Hindlimb muscle (tissue), 1 donor: ENCODE measurements at places on chromosomes 7 and 10.
A peak's percentile ranks its signal among the peaks of the same experiment; 100 is the strongest.

- no peak for DNase-seq
Measured at GRCh38 chr7:128097211-128097731, 66.0 kb upstream of the LRRC4 start.

DNA sequence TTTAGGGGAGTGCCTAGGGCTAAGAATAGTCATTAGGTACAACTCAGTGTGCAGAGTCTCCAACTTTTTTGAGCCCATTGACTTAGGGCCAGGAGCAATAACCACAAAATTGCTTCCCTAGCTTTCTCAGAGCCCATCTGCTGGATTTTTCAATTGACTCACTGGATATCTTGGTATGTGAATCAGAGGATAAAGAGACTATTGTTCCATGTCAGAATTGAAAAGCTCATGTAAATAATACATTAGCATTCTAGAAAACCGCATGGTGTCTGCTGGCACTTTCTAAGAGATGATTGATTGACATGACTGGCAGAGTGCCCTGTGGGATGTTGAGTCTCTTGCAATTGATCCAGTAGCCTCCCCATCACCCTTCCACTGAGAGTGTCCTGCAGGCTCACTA lies 246.2 kb downstream of the CCDC7 start:
- DNase-seq = no peak

DNA sequence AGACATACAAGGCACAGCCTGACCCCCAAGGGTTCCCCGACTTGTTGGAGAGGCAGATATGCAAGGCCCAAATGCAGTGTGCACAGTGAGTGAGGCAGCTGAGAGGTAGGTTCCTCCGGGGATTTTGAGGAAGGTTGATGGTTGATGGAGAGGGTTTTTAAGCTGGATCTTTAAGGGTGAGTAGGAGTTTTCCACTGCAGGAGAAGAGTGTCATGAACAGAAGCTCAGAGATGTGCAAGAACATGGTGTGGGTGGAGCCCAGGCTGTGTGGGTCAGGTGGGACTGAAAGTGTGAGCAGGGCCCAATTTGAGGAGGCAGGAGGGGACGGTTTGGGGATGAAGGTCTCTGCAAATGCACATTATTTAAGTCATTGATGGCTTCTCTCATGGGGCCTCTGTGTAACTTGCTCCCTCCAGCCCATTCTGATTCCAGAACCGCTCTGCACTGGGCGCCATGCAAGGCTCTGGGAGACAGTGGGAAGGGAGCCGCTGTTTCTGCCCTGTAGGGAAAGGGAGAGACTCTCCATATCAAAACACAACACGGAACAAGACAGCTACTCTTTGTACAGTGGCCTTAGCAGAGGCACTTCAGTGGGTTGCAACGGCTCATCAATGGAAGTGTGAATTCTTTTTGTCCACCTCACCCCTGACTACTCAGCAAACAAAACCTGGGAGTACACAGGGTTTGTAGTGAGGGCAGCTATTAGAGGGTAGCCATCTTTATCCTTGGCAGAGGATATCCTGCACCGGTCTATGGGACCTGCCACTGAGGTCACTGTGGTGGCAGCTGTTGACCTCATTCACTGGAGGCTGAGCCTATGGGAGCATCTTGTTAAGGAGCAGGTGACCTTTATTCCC lies 29.7 kb downstream of the RAMP3 start:
- DNase-seq = no peak

DNA sequence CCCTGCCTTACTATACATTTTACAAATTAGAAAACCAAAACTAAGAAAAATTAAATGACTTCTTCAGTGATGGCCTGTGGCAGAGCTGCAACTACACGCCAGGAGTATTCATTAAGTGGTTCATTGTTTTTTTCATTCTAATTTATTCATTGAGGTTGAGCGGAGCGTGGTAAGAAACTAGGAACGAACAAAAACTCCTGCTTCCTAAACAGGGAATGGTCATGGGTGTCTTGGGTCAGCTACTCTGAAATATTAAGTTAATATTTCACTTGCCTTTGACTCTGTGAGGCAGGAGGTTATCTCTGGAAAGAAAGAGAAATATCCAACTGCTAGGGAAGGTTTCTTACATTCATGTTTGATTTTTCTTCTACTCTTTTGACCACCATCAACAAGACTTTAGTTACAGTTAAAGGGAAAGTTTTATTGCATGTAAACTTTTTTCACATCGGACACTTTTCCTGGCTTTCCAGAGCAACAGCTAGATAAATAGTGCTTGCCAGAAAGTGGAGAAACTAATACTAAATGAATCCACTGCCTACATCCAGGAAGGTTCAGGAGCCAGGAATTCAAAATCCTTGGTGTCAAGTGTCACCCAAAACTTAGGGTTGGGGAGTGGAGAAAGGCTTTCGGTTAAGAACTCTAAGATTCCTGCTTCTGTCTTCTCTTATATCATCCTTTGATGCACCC lies 896 bp upstream of the GNG11 start:
- DNase-seq = peak; percentile 30

- DNase-seq = no peak
Measured at GRCh38 chr10:117797296-117797695, 249.4 kb downstream of the RAB11FIP2 start.

DNA sequence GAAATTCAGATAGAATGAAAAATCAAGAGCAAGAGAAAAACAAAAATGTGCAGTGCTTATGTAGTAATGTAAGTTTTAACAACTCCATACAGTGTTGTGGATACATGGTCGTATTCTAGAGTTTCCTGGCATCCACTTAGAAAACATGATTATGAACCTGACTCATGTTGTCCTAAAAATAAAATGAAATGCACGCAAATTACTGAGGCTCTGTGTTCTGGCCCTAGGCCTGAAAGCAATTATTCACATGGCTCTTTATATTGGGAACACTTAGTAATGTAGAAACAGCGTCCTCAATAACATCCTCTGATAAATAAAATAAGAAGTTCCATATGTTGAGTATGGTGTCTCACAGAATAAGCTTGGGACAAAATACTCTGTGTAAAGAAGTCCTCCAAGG lies 200.2 kb upstream of the SEMA3E start:
- no peak for DNase-seq

DNA sequence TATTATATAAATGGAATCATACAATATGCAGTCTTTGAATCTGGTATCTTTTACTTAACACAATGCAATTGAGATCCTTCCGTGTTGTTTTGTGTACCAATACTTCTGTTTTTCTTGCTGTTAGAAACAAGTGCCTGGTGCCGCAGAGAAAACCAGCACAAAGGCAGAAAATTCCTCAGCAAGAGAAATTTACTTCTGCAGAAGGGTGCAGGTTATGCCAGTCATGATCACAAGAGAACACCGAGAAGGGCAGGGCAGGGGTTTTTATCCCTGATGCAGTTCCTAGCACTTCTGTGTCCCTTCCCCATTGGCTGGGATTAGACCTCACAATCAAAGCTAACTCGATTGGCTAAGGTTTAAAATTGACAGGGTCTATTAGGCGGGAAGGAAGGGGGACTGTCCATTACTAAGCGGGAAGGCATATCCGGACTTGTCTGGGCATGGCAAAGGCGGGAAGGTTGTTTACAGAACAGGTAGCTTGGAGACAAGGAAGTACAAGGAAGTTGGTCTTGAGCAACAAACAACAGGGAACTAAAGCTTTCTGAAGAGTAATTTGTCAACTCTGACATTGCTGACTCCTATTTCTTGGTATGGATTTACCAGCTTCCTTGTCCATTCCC lies 2.4 kb upstream of the ZNF33B start:
- no peak for DNase-seq

- no peak for DNase-seq
Measured at GRCh38 chr10:78920011-78920410, 148.8 kb upstream of the ZMIZ1 start.

DNA sequence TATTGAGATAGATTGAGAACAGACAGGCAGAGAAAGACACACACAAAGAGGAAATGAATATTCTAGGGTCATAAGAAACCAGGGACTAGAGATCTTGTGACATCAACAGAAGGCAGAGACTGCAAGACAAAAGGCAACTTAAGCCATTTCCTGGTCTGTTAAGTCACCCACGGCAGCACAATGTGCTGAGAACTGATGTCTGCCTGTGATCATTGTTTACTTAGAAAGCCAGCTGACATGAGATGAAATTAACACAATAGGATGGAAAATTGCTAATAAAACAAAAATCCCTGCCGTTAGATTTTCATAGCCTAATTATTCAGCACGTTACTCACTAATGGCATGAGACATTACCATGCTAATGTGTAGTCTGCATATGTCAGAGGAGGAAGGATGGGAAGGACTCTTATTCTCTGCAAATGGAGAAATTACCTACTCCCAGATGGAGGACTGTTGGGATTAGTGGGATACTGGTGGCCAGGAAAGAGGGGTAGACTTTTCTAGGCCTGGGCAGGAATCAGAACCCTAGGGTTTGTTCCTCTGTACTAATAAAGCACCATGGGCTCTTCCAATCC lies 191.3 kb upstream of the PODXL start:
- DNase-seq = no peak

DNA sequence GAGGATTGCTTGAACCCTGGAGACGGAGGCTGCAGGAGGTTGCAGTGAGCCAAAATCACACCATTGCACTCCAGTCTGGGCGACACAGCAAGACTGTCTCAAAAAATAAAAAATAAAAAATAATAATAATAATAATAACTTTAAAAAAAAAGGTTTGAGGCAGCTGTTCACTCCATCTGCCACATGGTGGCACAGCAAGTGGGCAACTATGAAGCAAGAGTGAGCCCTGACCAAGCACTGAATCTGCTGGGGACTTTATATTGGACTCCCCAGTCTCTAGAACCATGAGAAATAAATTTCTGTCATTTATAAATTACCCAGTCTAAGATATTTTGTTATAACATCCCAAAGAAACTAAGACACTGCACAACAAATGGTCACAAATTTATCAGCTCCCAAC lies 14.6 kb upstream of the BRI3 start:
- DNase-seq = no peak

DNA sequence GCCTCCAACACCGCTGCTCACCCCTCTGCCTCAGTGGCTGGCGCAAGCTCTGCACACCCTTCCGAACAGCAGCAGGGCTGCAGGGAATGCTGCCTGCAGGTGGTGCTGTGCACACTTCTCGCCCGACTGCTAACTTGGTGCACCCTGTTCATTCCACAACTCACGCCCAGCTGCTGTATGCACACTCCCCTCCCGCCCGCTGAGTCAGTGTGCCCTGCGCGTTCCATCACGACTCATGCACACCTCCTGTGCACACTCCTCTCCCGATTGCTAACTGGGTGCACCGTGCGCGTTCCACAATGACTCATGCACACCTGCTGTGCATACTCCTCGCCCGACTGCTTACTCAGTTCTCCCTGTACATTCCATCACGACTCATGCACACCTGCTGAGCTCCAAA lies 21.5 kb downstream of the ADARB2 start:
- no peak for DNase-seq

- no peak for DNase-seq
Measured at GRCh38 chr10:66534866-66535265, 391.0 kb upstream of the LRRTM3 start.

- DNase-seq = no peak
Measured at GRCh38 chr7:143405173-143406001, 3.3 kb downstream of the EPHA1 start.

DNA sequence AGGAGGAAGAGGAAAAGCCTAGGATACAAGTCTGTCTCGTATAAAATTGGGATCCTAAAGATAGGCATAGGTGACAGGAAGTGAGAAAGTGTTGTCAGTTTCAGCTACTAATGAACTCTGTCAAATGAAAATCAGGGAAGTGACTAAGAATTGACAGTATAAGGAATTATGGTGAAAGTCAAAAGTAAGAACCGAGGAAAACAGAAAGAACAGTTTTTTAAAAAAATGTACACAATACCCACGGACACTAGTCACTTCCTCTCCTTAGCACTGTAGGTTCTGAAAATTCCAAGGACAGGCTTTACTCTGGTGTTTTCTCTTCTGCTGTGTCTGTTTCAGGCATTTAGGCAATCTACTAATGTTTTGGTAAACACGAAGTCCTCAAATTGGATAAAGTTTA lies 42.3 kb downstream of the ATAD1 start:
- DNase-seq = no peak

DNA sequence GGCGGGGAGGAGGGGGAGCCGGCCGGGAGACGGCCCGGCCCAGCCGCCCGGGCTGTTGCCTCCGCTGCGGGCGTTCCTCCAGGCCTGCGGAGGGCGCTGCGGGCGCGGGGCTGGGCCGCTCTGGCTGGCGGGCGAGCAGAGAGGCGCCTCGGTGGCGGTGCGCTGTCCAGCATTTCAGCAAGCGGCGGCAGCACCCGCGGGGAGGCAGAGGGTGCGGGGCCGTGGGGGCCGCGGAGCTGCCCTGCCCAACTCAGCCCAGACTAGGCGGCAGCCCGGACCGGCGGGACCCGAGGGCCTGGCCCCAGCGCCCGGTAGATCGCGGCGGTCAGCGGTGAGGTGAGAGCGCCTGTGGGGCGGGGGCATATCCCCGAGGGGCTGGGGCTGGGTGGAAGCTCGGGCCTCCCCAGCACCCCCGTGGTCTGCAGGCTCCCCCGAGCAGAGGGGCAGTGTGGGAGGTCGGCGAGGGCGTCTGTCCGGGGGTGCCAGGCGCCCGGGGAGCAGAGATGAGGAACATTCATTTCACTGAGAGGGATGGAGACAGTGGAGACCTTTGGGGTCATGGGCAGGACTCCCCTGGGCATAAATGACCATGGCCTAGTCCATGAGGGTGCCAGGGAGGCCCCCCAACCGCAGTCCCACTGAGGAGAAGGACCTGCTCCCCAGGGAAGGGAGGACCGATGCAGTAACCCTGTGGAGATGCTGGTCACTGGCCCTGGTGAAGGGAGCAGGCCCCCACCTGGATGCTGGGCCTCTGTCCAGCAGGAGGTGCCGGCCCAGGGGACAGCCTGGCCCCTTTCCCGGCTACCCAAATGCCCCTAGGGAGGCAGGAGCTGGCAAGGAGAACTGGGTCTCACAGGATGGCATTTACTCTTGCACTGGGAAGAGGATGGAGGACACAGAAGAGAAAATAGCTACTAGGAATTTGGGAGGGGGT lies at the start of gene SRRM3:
Gene SRRM3 (plus strand): TSS at position 165 of the 934 bp plus-strand sequence. CDS start 33,171 bp downstream, outside the sequence.
- DNase-seq = peak; percentile 78

DNA sequence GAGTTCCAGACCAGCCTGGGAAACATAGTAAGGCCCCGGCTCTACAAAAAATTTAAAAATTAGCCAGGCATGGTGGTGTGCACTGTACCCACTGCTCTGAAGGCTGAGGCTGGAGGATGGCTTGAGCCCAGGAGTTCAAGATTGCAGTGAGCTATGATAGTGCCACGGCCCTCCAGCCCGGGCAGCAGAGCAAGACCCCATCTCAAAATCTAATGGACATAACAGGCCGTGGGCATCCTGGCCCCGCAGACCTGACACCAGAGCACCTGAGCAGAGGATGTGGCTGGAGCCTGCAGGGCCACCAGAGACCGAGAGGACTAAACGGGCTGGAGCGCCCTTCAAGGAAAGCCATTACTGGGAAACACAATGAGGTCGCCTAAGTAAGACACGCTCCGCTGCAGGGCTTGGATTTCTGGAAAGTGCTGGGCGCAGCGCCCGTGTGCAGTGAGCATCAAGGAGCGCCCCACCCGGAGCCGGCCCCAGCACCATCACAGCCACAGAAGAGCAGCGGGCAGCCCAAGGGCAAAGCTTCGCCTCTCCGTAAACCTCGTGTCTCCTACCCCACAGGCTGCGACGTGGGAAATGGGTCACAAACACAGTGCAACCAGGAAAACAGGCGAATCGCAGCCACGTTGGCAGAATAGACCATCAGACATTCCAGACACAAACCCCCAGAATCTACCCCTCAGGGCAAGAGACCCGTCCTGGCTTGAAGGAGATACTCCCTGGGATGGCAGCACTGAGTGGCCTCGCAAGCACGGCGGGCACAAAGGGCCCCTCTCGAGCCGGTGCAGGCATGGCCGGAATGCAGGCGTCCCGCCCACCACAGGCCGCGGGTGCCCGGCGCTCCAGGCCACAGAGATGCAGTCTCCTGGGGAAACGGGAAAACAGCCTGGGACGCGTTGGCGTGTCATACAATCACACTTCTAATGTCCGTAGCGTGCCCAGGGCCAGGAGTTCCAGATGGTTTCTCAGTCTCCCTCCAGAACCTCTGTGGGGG lies 4.9 kb downstream of the RADIL start:
- no peak for DNase-seq
